A549 treated with CORT108297 at 1 μM for 4 hours (cell line): ENCODE measurements at places on chromosomes 3 and 15. TPM values are rescaled to one million over a fixed set of nuclear protein-coding genes. Genes with fewer than 3 reads are reported as not detected.

The KLHL40 gene
- not detected in 5 replicates for total RNA-seq

The MESP2 gene
- 0.10 to 0.81 TPM (median 0.47 TPM) in 5 replicates for total RNA-seq

The CASR gene
- total RNA-seq: not detected in 5 replicates

The FOXB1 gene
- total RNA-seq: not detected in 5 replicates

The SH3GL3 gene
- 0.58 to 0.80 TPM (median 0.67 TPM) in 5 replicates for total RNA-seq

The SNTN gene
- not detected in 5 replicates for total RNA-seq

The INSYN1 gene
- 1.3 to 1.8 TPM (median 1.5 TPM) in 5 replicates for total RNA-seq

The GNAT1 gene
- total RNA-seq: 0.06 TPM in 1 of 5 replicates, not detected in the others

The ROPN1B gene
- total RNA-seq: not detected in 5 replicates

The CRELD1 gene
- total RNA-seq: 8.8 to 12.9 TPM (median 12.2 TPM) in 5 replicates

The MASP1 gene
- 0.09 TPM in 1 of 5 replicates, not detected in the others for total RNA-seq

The EAF1 gene
- 13.1 to 16.3 TPM (median 15.6 TPM) in 5 replicates for total RNA-seq

The TLE3 gene
- total RNA-seq: 13.3 to 17.1 TPM (median 16.8 TPM) in 5 replicates

The APEH gene
- 57.8 to 70.4 TPM (median 66.0 TPM) in 5 replicates for total RNA-seq

The SPINT1 gene
- total RNA-seq: 0.85 to 1.0 TPM (median 0.88 TPM) in 5 replicates

The BNC1 gene
- total RNA-seq: 0.43 to 0.47 TPM (median 0.47 TPM) in 5 replicates

The GP5 gene
- not detected in 5 replicates for total RNA-seq

The DNAJC17 gene
- total RNA-seq: 23.0 to 26.4 TPM (median 25.8 TPM) in 5 replicates

The SPESP1 gene
- total RNA-seq: not detected in 5 replicates

The ANKRD63 gene
- 0.15 to 0.54 TPM (median 0.29 TPM) in 5 replicates for total RNA-seq

The ERICH6 gene
- 0.18 TPM in 1 of 5 replicates, not detected in the others for total RNA-seq

The NMNAT3 gene
- 0.91 to 1.6 TPM (median 1.3 TPM) in 5 replicates for total RNA-seq

The TRIM42 gene
- total RNA-seq: not detected in 5 replicates

The LHFPL4 gene
- total RNA-seq: 0.06 to 0.18 TPM (median 0.12 TPM) in 5 replicates

The SRGAP3 gene
- total RNA-seq: 0.47 to 1.2 TPM (median 0.61 TPM) in 5 replicates

The STAB1 gene
- total RNA-seq: 0.03 to 0.05 TPM in 2 of 5 replicates, not detected in the others

The SMCO1 gene
- 0.03 TPM in 1 of 5 replicates, not detected in the others for total RNA-seq

The MDFIC2 gene
- not detected in 5 replicates for total RNA-seq

The SKOR1 gene
- total RNA-seq: 0.02 to 0.05 TPM (median 0.04 TPM) in 4 of 5 replicates, not detected in the other

The MESP1 gene
- total RNA-seq: 1.7 to 8.5 TPM (median 8.0 TPM) in 5 replicates
